ENCODE measurements at places on chromosomes 7 and 10.
A peak's percentile ranks its signal among the peaks of the same experiment; 100 is the strongest.

DNA sequence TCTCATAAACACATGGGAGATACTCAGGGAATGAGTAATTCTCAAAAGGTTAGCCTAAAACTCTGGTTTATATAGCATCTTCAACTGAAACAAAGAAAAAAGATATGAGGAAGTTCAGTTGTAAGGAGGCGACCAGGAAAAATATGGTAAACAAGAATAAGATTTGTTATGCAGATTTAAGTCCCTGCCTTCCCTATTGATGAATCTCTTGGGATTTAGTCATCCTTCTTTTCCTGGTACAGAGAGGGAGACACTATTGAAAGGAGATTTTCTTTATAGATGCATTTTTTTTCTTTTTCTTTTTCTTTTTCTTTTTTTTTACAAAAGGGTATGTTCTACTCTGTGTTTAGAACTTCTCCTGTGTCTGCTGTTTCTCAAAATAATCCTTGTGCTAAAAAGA lies 557.5 kb downstream of the DNAJB9 start:
- no peaks in the 10 kb centered on the region for H3K4me1 ChIP-seq
- no peak for DNase-seq
- no peak overlapping the region for H3K27ac ChIP-seq
- H3K4me3 ChIP-seq, result no peak overlapping the region
- H3K36me3 ChIP-seq, result no peaks in the 10 kb centered on the region

DNA sequence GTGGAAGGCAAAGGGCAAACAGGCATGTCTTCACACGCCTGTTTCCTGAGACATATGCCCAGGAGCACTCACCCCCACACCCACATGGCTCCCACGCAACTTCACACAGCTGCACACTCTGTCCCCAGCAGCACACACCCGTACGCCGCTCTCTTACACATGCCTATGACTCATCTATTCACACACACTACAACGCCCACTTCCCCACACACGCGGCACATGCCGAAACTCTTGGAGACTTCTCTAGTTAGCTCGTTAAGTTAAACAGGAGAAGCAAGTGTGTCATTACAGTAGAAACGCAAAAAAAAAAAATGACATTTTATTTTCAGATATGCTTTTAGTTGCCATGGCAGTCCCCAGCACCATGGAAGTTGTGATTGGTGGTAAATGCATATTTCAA lies 6.7 kb downstream of the CALN1 start:
- H3K27ac ChIP-seq, result no peak overlapping the region
- DNase-seq, result no peak
- no peak overlapping the region for H3K4me3 ChIP-seq

GRCh38 chr10:24269476-24269875 lies 60.5 kb downstream of the KIAA1217 start:
- no peak overlapping the region for H3K4me3 ChIP-seq
- H3K4me1 ChIP-seq, result no peaks in the 10 kb centered on the region
- no peaks in the 10 kb centered on the region for H3K36me3 ChIP-seq
- H3K27ac ChIP-seq, result no peak overlapping the region
- no peak for DNase-seq

GRCh38 chr7:150976529-150977381 lies 1.4 kb downstream of the KCNH2 start:
- H3K27ac ChIP-seq, result no peak overlapping the region
- peak; percentile 50 for DNase-seq
- H3K27me3 ChIP-seq, result peaks cover 57% of the 10 kb centered on the region

- H3K27me3 ChIP-seq, result no peaks in the 10 kb centered on the region
- H3K4me3 ChIP-seq, result no peak overlapping the region
- H3K27ac ChIP-seq, result no peak overlapping the region
- peaks cover 5% of the 10 kb centered on the region for H3K4me1 ChIP-seq
- no peak for DNase-seq
Measured at GRCh38 chr10:101965075-101965765, 90.8 kb downstream of the ARMH3 start.

GRCh38 chr10:47383261-47384147 lies 589 bp downstream of the ZNF488 start:
- peak overlapping the region; percentile 68 for H3K4me3 ChIP-seq
- H3K27ac ChIP-seq, result no peak overlapping the region
- peaks cover 4% of the 10 kb centered on the region for H3K4me1 ChIP-seq
- H3K36me3 ChIP-seq, result no peaks in the 10 kb centered on the region

DNA sequence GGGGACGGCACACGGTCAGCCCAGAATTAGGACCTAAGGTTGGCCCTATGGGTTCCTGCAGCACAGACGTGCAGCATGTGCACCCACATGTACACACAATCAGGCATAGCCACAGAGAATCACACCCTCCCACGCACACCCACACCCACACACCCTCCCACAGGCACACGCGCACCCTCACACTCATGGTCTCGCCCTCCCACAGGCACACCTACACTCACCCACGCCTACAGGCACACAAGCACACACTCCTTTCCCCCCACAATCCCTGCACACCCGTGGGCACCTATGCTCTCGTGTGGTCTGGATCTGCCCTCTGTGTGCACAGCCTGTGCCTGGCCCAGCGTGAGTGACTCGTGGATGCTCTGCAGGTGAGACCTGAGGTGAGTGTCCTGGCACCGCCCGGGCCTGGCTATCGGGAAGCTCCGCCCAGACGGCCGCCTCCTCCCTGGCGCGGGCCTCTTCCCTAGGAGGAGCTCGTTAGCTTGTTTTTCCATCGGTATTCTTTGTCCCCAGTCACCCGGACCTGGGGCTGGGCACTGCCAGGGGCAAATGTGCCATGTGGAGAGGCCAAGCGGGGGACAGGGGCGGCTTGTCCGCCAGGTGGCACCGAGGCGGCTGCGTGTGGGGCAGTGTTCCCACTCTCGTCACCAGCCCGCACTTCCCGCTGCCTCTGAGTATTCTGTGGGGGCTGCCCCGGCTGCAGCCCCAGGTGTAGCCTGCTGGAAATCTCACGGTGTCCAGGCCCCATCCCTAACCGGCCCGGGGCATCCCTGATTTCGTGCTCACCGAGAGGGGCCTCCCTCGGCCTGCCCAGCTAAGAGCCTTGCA lies 110.2 kb upstream of the FAM20C start:
- H3K27me3 ChIP-seq, result no peaks in the 10 kb centered on the region
- H3K27ac ChIP-seq, result no peak overlapping the region
- no peak overlapping the region for H3K4me3 ChIP-seq

DNA sequence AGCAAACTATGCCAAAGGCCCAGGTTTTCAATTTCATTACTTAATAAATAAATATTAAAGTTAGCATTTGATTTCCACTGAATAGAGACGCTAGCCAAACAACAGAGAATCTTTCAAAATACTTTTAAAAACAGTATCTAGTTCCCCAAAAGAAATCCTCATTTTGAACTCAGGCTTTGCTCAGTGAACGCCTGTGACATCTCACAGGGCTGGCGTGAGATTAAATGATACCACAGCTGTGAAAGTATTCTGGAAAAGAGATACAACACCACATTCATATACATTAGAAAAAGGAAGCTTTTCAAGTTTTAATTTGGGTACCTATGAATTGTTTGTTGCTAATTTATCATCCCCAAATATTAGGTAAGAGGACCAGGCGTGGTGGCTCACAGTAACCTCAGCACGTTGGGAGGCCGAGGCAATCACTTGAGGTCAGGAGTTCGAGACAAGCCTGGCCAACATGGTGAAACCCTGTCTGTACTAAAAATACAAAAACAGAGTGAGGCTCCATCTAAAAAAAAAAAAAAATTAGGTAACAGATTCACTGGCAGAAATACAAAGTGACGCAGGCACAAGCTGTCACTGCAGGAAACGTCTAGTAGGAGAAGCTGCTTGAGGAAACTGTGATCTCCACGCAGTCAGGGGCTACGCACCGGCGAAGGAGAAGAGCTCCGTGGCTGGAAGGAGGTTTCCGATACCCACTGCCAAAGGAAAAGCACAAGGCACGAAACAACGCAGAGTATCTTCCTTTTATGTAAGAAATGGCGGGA lies 50.0 kb downstream of the AMZ1 start:
- H3K4me3 ChIP-seq, result no peak overlapping the region
- H3K27ac ChIP-seq, result no peak overlapping the region
- DNase-seq, result no peak
- no peaks in the 10 kb centered on the region for H3K36me3 ChIP-seq
- no peaks in the 10 kb centered on the region for H3K4me1 ChIP-seq

DNA sequence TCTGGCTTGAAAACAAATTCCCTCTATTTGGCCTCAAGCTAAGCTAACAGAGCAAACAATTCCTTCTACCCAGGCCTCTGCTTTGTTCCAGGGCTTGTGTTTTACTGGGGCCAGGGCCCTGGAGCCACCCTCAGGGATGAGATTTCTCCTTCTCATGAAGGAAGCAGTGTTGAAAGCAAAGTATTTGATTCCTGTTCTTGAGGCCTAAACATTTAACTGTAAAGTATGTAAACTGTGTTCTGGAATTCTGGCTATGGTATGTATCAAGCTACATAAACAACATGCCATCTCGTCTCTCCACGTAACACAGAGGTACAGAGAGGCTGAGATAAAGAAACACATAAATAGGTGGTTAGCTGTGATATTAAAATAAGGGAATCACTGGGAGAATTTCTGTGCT lies 81.8 kb downstream of the HERPUD2 start:
- H3K27me3 ChIP-seq, result no peaks in the 10 kb centered on the region
- H3K36me3 ChIP-seq, result no peaks in the 10 kb centered on the region
- no peak overlapping the region for H3K4me3 ChIP-seq

GRCh38 chr7:133961724-133962123 lies 165.4 kb upstream of the LRGUK start:
- no peak for DNase-seq
- H3K4me1 ChIP-seq, result peaks cover 8% of the 10 kb centered on the region
- no peaks in the 10 kb centered on the region for H3K27me3 ChIP-seq
- no peak overlapping the region for H3K27ac ChIP-seq
- H3K36me3 ChIP-seq, result no peaks in the 10 kb centered on the region
- no peak overlapping the region for H3K4me3 ChIP-seq

DNA sequence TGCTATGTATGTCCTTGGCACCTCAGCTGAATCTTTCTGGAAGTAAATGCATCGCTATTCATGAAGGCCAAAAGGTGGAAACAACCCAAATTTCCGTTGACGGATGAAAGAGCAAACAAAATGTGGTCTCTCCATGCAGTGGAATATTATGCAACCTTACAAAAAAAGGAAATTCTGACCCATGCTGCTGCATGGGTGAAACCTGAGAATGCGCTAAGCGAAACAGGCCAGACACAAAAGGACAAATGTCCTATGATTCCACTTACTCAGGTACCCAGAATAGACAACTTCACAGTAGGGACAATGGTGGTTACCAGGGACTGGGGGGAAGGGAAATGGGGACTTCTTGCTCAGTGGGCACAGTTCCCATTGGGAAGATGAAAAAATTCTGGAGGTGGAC lies 158.8 kb downstream of the CAMK1D start:
- DNase-seq, result no peak
- H3K36me3 ChIP-seq, result no peaks in the 10 kb centered on the region
- H3K27ac ChIP-seq, result no peak overlapping the region

- no peaks in the 10 kb centered on the region for H3K36me3 ChIP-seq
- no peaks in the 10 kb centered on the region for H3K27me3 ChIP-seq
- H3K27ac ChIP-seq, result no peak overlapping the region
- DNase-seq, result no peak
- no peaks in the 10 kb centered on the region for H3K4me1 ChIP-seq
Measured at GRCh38 chr7:134279336-134279735, 37.4 kb downstream of the SLC35B4 start.

- no peaks in the 10 kb centered on the region for H3K4me1 ChIP-seq
- no peak for DNase-seq
- H3K36me3 ChIP-seq, result peaks cover 17% of the 10 kb centered on the region
- H3K4me3 ChIP-seq, result no peak overlapping the region
Measured at GRCh38 chr10:62258926-62259325, 9.7 kb downstream of the RTKN2 start.

GRCh38 chr10:93447019-93447418 lies 35.1 kb downstream of the MYOF start:
- H3K27ac ChIP-seq, result no peak overlapping the region
- peaks cover 16% of the 10 kb centered on the region for H3K4me1 ChIP-seq
- H3K36me3 ChIP-seq, result no peaks in the 10 kb centered on the region
- no peak for DNase-seq
- H3K4me3 ChIP-seq, result no peak overlapping the region

DNA sequence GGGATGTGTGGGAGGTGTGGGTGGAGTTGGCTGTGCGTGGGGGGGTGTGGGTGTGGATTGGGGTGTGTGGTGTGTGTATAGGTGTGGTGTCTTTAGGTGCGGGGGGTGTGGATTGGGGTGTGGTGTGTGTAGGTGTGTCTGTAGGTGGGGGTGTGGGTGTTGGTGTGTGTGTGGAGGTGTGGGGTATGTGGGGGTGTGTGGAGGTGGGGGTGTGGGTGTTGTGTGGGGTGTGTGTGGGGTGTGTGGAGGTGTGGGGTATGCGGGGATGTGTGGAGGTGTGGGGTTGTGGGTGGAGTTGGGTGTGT lies 33.9 kb downstream of the SPDYE17 start:
- H3K36me3 ChIP-seq, result no peaks in the 10 kb centered on the region
- H3K4me3 ChIP-seq, result no peak overlapping the region
- H3K27me3 ChIP-seq, result no peaks in the 10 kb centered on the region

DNA sequence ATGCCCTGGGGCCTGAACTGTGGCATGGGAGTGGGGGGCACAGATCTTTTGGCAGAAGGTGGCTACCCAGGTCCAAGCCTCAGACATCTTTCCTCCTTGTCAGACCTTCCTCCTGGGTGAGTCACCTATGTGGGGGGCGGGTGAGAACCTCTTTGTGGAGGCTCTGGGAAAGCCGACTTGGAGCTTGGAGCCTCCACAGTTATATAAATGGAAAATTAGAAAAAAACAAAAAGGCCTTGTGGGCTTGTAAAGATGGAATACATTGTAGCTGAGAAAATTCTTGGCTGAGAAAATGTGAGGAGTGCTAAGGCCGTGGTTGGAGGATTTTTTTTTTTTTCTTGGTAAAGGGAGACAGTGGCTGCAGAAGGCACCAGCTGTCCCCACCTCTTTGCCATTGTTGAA lies 292.5 kb downstream of the CCDC3 start:
- no peaks in the 10 kb centered on the region for H3K36me3 ChIP-seq
- H3K27ac ChIP-seq, result no peak overlapping the region
- DNase-seq, result no peak
- H3K27me3 ChIP-seq, result no peaks in the 10 kb centered on the region

GRCh38 chr10:29811751-29812427 lies 177.1 kb upstream of the SVIL start:
- H3K27ac ChIP-seq, result no peak overlapping the region
- no peak for DNase-seq
- H3K36me3 ChIP-seq, result no peaks in the 10 kb centered on the region
- no peaks in the 10 kb centered on the region for H3K27me3 ChIP-seq
- no peaks in the 10 kb centered on the region for H3K4me1 ChIP-seq

GRCh38 chr10:73623056-73623455 lies 18.2 kb downstream of the MYOZ1 start:
- no peak overlapping the region for H3K4me3 ChIP-seq
- H3K27ac ChIP-seq, result no peak overlapping the region
- H3K27me3 ChIP-seq, result no peaks in the 10 kb centered on the region
- DNase-seq, result no peak

GRCh38 chr7:13882051-13882450 lies 107.4 kb downstream of the ETV1 start:
- no peak for DNase-seq
- H3K27ac ChIP-seq, result no peak overlapping the region
- H3K36me3 ChIP-seq, result no peaks in the 10 kb centered on the region
- H3K27me3 ChIP-seq, result no peaks in the 10 kb centered on the region

Measured in neural progenitor cell (in vitro differentiated cells).